Left cardiac atrium (tissue), 4 donors: ENCODE measurements at places on chromosomes 1 and 21. TPM values are rescaled to one million over a fixed set of nuclear protein-coding genes. Genes with fewer than 3 reads are reported as not detected.

KCNK2 gene
- total RNA-seq = 0.32 TPM

SMCP gene
- not detected for total RNA-seq

HES3 gene
- not detected for total RNA-seq

SLC25A34 gene
- 7.3 TPM for total RNA-seq

BTBD19 gene
- 4.0 TPM for total RNA-seq

NMNAT2 gene
- 23.3 TPM for total RNA-seq

TSACC gene
- total RNA-seq = not detected

SPRR2F gene
- total RNA-seq = not detected

EFCAB14 gene
- 66.1 TPM for total RNA-seq

RUNX3 gene
- total RNA-seq = 2.4 TPM

SPATA46 gene
- total RNA-seq = not detected

DNA sequence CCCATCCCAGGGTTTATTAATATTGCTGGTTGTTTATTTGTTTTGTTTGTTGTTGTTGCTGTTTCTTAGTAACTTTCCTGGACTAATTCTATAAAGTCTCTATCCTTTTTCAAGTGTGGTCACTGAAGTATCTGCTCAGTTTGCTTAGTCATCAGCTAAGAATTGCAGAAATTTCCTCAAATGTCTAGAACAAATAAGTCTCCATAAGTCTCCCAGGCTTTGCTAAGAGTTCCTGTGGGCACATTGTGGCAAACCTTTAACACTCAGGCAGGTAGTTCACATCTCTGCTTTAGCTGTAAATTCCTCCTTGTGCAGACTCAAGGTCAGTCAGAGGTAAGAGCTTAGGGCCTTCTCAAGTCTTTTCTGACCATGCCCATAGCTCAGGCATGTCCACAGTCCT, 38.9 kb upstream of the C1orf185 start:
- DNase-seq = no peak

- no peak for DNase-seq
Measured at GRCh38 chr1:58251430-58252073, 295.0 kb downstream of the OMA1 start.

DNA sequence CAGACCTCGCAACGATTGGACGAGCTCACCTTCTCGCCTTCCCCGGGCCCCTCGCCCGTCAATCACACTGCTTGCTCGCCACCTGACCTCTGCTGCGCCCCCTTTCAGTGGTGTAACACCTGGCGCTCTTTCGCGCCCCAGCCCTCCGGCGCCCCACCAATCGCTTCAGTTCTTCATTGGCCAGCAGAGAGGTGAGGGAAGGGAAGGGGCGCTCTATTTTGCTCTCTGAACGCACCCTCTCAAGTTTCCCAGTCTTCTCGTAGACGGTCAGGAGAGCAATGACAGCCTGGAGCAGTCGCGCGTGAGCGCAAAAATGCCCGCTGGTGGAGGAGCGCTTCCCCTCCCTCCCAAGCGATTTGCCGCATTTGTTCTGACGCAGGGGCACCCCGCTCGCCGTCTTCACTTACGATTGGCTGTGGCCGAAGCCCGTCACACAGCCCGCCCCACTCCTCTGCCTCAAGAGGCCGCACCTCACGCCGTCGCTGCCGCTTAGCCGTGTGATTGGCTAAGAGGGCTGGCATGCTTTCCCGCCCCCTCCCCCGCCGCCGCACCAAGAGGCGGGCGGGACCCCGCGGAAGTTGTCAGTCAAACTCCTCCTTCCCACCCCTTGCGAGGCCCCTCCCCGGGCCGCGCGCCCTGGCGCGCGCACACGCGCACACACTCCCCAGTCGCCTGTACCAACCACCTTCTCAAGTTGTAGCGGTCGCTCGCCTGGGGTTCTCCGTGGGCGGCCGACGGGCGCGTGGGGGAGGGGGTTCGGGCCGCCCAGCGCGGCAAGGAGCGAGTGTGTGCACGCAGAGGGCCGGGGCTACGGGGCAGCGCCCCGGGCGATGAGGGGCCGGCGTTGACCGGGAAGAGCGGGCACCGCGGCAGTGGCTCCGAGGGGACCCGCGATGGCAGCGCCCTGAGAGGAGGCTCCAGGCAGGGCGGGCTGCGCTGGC, at the start of gene PPP2R5A:
Gene PPP2R5A, plus strand, starts transcription at position 667 of the 941 bp plus-strand sequence. CDS start 701 bp downstream, outside the sequence.
- DNase-seq = peak; percentile 99

- DNase-seq = no peak
Measured at GRCh38 chr1:1021920-1022259, 2.0 kb downstream of the AGRN start.

- DNase-seq = no peak
Measured at GRCh38 chr1:190126728-190127127, 350.9 kb downstream of the BRINP3 start.

DNA sequence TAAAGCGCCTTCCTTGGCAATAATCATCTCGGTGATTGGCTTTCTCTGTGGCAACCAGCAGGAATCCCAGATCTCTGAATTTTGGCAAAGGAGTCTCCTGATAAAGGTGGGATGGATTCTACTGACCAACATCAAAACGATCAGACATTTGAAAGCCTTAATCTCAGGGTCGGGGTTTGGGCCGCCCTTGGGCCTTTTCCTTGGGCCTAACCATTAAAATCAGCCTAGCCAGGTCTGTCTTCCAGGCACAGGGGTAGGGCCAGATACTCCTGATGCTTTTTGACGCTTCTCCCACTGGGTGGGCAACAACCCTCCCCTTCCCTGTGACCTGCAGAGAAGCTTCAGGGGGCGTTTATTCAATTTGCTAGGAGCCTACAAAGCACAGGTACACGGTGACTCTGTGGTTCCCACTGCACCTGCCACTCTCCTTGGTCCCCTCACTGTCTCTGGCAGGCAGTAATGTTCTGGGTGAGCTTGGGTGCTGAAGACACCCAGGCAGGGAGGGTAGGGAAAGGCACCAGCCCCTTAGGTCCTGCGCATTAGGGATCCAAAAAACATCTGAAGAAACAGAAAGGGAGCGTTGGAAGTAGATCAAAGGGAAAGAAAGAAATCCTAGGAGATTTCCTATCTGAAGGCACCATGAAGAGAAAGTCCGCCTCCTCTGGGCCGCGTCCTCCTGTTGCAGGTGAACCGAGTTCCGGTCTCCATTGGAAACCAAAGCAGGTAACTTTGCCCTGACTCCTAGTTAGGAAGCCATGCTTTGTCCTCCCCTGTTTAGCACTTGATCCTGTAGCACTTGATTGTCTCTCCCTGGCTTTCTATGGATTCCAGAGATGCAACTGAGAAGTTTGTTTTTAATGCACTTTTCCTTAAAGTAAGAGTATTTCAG, 12.3 kb downstream of the RNU1-2 start:
- no peak for DNase-seq

DNA sequence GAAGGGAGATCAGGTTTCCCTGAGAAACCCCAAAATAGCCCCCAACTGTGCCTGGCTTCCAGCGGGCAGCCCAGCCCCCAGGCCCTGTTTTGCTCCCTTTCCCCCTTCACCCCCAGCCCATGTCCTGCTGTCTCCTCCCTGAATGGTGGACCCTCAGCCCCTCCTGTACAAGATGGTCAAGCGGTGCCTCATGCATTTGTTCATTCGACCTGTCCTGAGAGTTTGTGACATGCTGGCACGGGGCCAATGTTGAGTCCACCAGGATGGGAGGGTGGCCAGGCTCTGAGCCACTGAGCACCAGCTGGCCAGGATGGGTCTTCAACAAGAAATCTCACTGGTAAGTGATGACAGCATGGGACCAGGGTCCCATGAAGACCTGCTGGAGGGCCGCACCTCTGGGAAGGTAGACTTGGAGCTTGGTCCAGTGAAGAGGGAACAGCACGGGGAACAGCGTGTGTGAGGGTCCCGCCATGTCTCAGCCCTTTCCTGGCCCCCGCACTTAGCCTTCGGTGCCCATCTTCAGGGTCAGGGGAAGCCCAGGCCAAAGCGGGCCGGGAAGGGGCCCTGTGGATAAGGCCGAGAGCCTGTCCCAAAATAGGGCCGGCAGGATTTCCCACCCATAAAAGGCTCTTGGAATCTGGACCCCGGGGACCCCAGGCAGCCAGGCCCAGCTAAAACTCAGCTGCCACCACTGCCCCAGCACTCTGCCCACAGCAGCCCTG, at the start of gene CALML6:
Gene CALML6, plus strand, starts transcription at position 290 of the 722 bp plus-strand sequence. Its CDS starts 21 bp downstream, at position 311.
- DNase-seq = no peak

- no peak for DNase-seq
Measured at GRCh38 chr1:180501865-180502360, 464 bp downstream of the ACBD6 start.

DNA sequence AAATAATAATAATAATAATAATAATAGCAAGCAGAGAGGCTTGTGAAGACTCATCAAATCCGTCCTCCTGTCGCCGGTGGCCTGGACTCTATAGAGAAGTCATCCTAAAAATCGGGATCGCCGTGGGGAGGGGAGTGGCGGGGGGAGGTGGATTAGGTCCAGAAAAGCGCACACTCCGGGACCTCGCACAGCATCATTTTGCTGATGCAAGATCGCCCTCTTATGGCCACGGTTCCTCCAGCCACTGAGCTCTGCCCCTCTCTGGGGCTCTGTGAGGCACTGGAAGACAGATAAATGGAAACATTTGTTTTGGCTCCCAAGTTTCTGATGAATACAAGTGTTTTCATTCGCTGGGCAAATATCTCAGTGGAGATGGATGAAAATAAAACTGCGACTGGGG, 612.0 kb downstream of the MATN1 start:
- peak; percentile 60 for DNase-seq

GRCh38 chr1:77847621-77848080, 40.8 kb upstream of the NEXN start:
- no peak for DNase-seq

GRCh38 chr1:177340601-177341067, 169.9 kb downstream of the BRINP2 start:
- no peak for DNase-seq

GRCh38 chr21:31880816-31881215, 8.0 kb downstream of the HUNK start:
- DNase-seq = no peak

GRCh38 chr1:191460234-191460633, 698.0 kb upstream of the RGS18 start:
- no peak for DNase-seq

DNA sequence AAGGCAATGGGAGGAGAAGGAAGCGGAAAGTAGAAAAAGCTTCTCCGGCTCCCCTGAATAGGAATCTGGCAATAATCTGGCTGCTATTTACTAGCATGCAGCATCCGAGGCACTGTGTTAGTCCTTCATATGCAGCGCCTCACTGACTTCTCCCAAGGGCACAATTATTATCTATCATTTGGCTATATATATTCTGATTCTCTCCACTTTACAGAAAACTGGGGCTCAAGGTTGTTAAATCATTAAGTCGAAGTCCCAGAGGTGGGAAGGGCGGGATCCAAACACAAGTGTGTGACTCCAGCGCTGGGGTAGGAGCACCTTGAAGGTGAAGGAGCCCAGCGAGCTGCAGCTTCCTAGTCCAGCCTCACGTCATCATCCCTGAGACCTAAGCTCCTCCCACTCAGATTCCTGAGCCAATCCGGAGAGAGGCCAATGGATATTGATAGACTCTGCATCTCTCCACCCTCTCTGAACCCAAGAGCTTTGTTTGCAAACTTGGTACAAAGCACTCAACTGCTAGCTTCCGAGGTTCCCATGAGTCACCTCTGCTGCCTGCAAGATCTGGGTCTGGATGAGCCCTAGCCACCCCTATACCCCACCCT, 16.6 kb upstream of the EYA3 start:
- no peak for DNase-seq

GRCh38 chr1:217003355-217003754, 280.1 kb upstream of the ESRRG start:
- DNase-seq = no peak

DNA sequence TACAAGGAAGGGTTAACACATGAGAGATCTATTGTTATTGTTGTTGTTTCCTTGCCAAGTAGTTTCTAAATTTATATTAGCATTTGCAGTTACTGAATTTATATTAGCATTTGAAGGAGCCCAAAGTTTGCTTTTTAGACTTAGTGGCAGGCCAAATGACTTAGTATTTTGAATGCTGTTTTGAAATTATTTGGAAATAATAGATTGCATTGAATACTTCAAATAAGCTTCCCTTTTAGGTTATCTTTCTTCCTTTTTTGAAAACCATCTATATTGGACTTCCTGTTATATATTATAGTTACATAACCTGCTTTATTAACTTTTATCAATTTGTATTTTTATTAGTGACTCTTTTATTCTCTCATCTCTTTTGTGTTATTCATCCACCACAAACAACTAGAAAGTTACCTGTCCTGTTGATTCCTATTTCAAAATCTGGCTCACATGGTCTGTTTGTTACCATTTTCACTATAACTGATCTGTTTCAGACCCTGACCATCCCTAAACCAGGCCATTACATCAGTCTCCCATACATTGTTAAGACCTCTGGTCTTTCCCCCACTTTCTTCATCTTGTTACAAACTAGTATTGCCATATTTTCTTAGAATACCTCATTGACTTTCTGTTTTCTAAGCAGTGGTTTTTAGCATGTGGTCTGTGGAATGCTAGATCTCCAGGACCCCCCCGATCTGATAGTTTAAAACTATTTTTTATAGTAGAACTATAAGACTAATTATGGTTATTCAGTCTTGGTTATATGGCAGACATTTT, 185.2 kb downstream of the RASAL2 start:
- DNase-seq = no peak

- DNase-seq = no peak
Measured at GRCh38 chr1:174969977-174970376, 29.8 kb upstream of the CACYBP start.
